ENCODE measurements at places on chromosomes 2 and 18. TPM values are rescaled to one million over a fixed set of nuclear protein-coding genes. Genes with fewer than 3 reads are reported as not detected.

Gene APLF
- 4.4 TPM for total RNA-seq

Gene ALPP
- total RNA-seq, result 59.1 TPM

DNA sequence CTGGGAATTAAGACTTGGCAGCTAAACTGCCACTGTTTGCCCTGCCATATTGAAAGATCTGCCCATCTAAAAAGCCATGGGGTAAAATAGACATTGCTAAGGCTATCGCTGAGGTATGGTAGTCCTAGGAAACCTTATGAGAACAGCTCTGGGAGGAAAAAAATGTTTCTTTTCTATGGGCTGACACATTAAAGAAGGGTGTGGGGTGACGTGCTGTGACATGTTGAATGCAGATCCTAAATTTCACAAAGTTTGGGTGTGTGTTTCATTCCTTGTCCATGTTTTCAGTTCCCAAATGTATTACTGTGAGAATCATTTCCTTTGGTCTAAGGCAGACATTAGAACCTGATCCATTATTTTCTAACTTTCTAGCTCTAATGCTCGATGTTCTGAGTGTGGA is 766.4 kb downstream of the BCL11A start:
- DNase-seq, result no peak

- no peak for DNase-seq
Observed at GRCh38 chr2:63580651-63581297, 7.5 kb downstream of the WDPCP start.

GRCh38 chr2:231692847-231693246 is 15.5 kb upstream of the PTMA start:
- DNase-seq, result no peak

- DNase-seq, result no peak
Observed at GRCh38 chr2:53314718-53315117, 452.9 kb upstream of the CHAC2 start.

GRCh38 chr2:73070643-73071359 is 711 bp downstream of the SFXN5 start:
- peak; percentile 55 for DNase-seq

DNA sequence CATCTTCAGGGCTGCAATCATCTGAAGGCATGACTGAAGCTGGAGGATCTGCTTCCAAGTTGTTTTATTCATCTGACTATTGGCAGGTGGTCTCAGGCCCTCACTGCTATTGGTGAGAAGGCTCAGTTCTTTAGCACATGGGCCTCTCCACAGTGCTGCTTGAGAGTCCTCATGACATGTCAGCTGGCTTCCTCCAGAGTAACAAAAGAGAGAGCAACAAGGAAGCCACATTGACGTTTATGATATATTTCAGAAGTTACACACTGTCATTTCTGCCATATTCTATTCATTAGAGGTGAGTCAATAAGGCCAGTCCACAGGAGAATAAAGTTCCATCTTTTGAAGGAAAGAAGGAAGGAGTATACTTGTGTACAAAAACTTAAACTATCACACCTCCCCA is 7.9 kb upstream of the SIGLEC15 start:
- DNase-seq, result no peak

GRCh38 chr2:62450716-62451191 is 55.2 kb downstream of the TMEM17 start:
- DNase-seq, result no peak

GRCh38 chr2:134435505-134435904 is 181.6 kb downstream of the MGAT5 start:
- no peak for DNase-seq

GRCh38 chr2:107529146-107529545 is 297.5 kb upstream of the RGPD4 start:
- no peak for DNase-seq
